ENCODE measurements at places on chromosomes 16 and 17.
A peak's percentile ranks its signal among the peaks of the same experiment; 100 is the strongest.

DNA sequence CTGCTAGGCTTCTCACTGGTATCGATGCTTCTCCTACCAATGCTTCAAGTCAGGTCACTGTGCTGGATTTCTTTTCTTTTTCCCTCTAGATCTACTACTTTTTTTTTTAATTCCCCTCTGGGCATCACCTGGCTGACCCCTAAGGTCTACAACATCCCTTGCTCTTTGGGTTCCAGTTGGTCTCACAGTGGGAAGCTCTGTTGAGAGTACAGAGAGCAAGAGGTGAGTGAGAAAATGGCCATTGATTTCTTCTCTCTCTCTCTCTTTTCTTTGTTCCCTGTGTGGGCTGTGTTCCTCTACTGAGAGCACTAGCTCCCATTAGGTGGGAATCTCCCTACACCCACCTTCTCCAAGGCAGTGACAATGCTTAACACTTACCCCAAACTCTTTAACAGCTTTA, 413.4 kb downstream of the KCNJ2 start:
- DNase-seq: no peak

- DNase-seq: no peak
These were observed 40.2 kb upstream of the BHLHA9 start for GRCh38 chr17:1229900-1230501.

GRCh38 chr17:4221899-4222659, 41.7 kb downstream of the ANKFY1 start:
- DNase-seq: no peak

DNA sequence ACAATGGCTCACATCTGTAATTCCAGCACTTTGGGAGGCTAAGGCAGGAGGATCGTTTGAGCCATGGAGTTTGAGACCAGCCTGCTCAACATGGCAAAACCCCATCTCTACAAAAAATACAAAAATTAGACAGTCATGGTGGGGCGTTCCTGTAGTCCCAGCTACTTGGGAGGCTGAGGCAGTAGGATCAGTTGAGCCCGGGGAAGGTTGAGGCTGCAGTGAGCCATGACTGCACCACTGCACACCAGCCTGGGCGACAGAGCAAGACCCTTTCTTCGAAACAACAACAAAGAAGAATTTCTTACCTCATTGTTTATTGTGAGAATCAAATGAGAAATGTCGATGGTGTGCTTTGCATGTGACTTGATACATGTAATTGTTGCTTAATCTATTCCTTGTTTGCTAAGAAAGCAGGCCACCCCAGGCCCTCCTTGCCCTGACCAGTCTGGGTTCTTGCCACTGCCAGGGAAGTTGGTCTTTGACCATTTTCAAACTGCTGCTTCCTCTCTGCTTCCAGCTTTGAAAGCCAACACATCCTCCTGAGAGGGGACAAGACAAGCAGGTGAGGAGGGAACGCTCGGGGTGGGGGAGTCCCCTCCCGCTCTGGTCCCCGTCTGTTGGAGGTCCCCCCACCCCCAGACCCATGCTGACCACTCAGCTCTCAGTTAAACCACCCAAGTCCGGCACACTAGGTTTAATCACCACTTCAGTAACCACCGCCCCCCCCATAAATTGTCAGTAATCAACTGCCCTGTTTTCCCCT, 47.3 kb upstream of the CPNE2 start:
- DNase-seq: no peak

- DNase-seq: no peak
These were observed 23.9 kb upstream of the FASN start for GRCh38 chr17:82121660-82122629.

- DNase-seq: no peak
These were observed at the start of gene ABCC11 for GRCh38 chr16:48247311-48247710. Gene ABCC11, minus strand, starts transcription at chr16:48247539. Its CDS starts 15,618 bp downstream, at chr16:48231921.

GRCh38 chr16:65662256-65662655, 540.4 kb upstream of the CDH11 start:
- DNase-seq: no peak

- no peak for DNase-seq
These were observed 6.5 kb upstream of the CTCF start for GRCh38 chr16:67555795-67556212.

GRCh38 chr16:57283214-57283958, 1.1 kb downstream of the PLLP start:
- DNase-seq: no peak

DNA sequence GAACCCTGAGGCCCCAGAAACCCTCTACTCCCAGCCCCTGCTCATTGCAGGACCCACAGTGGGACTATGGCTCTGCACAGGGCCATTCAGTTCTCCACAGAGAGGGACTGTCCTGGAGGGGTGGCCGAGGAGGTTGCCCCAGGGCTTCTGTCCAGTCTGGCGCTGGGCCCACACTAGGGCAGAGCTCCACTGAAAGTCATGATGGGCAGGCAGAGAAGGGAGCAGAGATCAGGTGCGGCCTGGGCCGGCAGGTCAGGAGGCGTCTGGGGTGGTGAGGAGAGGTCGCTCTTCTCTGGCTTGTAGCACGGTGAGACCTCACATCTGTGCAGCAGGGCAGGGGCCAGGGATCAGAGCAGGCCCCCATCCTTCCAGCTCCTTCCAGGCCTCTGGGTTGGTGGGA, 13.0 kb upstream of the PIK3R6 start:
- DNase-seq: no peak

- no peak for DNase-seq
These were observed 121.3 kb upstream of the CACNG5 start for GRCh38 chr17:66713533-66714042.

DNA sequence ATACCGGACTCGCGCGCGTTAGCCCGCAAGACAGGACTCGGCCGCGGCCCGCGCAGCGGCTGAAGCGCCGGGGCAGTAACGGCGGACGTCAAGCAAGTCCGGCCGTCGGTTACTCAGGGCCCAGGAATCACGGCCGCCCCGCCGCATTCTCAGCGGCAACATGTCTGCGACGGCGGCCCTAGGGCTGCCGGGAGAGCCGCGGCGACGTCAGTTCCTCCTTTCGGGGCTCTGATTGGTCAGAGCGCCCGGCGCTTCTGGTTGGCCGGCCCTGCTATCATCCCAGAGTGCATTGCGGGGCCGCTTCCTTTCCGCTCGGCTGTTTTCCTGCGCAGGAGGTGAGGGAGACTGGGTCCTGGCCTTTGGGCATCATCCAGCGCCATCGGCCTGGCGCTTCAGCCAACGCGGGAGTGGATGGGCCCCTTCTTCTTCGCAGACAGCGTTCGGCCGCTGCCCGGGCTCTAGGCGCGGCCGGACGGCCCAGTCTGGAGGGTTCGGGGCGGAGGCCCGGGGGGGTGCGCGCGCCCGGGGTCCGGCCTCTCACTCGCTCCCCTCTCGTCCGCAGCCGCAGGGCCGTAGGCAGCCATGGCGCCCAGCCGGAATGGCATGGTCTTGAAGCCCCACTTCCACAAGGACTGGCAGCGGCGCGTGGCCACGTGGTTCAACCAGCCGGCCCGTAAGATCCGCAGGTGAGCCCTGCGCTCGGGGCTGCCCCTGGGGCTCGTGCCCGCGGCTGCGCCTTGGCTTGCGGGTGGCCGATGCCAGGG, at the start of gene RPL13:
TSS of gene RPL13 (plus strand) at position 305 of the 764 bp plus-strand sequence. CDS start at position 583, 278 bp downstream.
- peak; percentile 47 for DNase-seq

- DNase-seq: no peak
These were observed 30.9 kb downstream of the CLTC start for GRCh38 chr17:59650642-59651041.

DNA sequence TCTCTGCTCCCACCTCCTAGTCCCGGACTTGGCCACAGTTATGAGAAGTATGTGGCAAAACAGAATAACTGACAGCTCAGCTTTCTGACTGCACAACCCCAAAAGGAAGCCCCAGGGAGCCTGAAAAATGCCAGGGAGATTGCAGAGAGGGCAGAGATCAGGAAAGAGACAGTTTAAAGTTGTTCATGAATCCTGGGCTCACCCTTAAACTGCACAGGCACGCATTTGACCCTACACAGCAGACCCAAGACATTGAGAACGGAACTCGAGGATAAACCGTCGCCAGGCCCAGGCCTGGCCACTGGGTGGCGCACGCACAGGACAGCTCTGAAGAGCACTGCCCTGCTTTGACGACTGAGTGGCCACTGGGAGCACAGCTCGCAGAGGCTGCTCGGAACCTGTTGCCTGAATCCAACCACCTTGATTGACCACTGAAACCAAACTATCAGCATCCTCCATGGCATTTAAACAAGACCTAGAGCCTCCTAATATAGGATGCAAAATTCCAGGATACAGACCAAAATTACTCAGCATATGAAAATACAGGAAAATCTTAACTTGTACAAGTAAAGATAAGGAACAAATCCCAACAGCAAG, 114.0 kb downstream of the C16orf95 start:
- DNase-seq: no peak

GRCh38 chr17:83126275-83126811, 46.9 kb downstream of the METRNL start:
- DNase-seq: no peak

GRCh38 chr16:57862698-57863433, 60.6 kb upstream of the KIFC3 start:
- DNase-seq: no peak

DNA sequence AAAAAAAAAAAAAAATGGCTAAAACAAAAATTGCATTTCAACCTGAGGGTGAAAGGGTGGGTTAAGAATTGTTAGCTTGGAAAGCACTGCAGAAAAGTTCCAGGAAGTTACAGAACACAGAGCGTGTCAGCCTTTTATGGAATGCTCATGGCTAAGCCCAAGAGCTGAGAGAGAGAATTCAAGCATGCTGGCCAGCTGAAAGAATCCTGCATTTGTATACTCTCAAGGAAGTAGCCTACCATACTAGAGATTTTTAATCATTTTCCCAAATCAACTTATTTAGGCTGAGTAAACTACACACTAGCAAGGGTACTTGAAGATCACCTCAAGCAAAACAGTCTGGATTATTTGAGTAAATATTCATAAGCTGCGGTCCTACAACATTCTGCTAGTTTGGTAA, 153.9 kb downstream of the KCNJ2 start:
- DNase-seq: no peak

Measured in cerebellar nuclear complex (tissue), 1 donor.